ENCODE measurements at places on chromosomes 4 and X. TPM values are rescaled to one million over a fixed set of nuclear protein-coding genes. Genes with fewer than 3 reads are reported as not detected.
A peak's percentile ranks its signal among the peaks of the same experiment; 100 is the strongest.

GRCh38 chrX:132592880-132593279 lies 104.0 kb upstream of the MBNL3 start:
- no peaks in the 10 kb centered on the region for H3K4me1 ChIP-seq
- peak; percentile 15 for DNase-seq
- no peaks in the 10 kb centered on the region for H3K36me3 ChIP-seq

NWD2 gene
- total RNA-seq, result not detected

- H3K27ac ChIP-seq, result no peak overlapping the region
- H3K36me3 ChIP-seq, result no peaks in the 10 kb centered on the region
- H3K4me3 ChIP-seq, result no peak overlapping the region
- peak; percentile 15 for DNase-seq
- H3K27me3 ChIP-seq, result no peaks in the 10 kb centered on the region
These were observed 200.2 kb upstream of the FAM47A start for GRCh38 chrX:34332334-34332733.

DNA sequence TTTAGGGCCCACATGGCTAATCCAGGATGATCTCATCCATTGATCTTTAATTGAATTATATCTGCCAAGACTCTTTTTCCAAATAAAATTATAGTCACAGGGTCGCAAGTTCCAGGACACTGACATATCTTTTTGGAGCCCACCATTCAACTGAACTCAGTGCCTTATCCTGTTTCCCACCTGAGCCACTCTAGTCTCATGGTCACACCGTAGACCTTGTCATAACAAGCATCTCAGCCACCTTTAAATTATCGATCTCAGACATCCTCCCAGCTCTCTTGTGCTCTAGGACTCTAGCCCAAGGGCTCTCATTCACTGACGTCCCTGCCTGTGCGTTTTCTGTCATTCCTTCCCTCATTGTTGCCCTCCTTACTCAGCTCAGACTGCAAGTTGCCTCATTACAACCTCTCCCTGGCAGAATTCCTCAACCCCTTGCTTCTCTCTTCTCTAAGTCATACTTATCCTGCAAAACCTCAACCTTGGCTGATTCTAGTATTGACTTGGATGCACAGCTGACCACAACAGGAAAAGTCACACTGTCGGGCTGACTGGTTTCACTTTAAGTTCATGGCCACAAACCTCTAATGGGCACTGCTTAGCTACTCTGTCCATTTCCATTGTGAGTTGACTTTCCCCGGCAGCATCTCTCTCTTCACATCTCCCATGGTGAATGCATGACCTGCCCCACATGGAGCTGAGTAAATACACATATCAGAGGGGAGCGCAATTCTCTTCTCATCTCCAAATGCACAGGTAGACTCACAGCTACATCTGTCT lies 91.0 kb upstream of the TRIM2 start:
- H3K36me3 ChIP-seq, result no peaks in the 10 kb centered on the region
- peaks cover 6% of the 10 kb centered on the region for H3K4me1 ChIP-seq
- H3K27ac ChIP-seq, result no peak overlapping the region
- DNase-seq, result peak; percentile 58

CSAG1 gene
- not detected for total RNA-seq

GRCh38 chr4:93080316-93080715 lies 748.2 kb upstream of the ATOH1 start:
- H3K4me3 ChIP-seq, result no peak overlapping the region
- H3K4me1 ChIP-seq, result no peaks in the 10 kb centered on the region
- no peak for DNase-seq
- no peaks in the 10 kb centered on the region for H3K36me3 ChIP-seq
- no peaks in the 10 kb centered on the region for H3K27me3 ChIP-seq

DNA sequence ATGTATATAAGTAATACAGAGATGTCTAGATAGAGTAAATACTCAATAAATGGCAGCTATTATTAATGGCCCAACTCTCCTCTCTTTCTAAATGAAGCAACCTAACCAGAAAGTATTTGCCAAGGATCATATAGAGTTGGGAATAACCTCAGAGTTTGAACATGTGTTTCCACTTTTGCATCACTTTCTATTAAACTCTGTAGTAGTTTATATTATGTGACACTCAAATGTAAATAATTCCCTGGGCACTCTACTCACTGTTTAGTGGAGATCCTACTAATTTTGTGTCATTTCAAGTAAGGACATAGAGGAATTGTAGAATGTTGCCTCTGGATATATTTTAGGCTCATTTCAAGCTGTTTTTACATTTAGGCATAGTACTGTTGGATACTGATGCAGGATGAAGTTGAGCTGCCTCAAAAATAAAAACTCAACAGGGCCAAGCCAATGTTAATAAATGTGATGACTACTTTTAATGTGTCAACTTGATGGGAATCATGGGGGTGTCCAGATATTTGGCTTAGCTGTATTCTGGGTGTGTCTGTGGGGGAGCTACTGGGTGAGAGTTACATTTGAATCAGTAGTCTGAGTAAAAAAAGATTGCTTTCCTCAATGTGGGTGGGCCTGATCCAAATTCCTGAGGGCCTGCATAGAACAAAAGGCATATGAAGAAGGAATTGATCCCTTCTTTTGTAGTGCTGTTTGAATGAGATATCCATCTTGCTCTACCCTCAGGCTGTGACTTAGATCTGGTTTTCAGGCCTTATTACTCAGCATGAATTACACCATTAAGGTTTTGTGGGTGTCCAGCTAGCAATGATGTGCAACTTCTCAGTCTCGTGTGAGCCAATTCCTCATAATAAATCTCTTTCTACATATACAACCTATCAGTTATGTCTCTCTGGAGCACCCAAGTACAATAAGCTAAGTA lies 1368.2 kb downstream of the STIM2 start:
- peaks cover 7% of the 10 kb centered on the region for H3K4me1 ChIP-seq
- H3K27me3 ChIP-seq, result no peaks in the 10 kb centered on the region
- no peak overlapping the region for H3K4me3 ChIP-seq
- no peaks in the 10 kb centered on the region for H3K36me3 ChIP-seq

PRAF2 gene
- total RNA-seq, result 22.9 TPM

PALLD gene
- 131 TPM for total RNA-seq

DNA sequence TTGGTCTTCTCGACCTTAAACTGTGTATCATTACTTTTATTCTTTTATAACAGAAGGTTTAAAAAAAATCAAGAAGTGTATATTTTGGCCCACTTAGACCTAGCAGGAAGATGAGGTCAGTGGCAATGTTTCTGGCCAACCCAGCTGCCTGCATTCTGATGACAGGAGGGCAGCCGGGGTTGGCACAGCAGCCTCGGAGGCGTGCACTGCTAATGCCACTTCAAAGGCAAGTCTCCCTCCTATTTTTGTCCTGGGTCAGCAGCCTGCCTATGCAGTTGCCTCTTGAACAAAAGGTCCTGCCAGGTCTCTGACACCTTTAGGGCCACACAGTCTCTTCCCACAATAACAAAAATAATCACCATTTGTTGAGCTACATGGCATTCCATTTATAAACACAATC lies 89.4 kb upstream of the MYOZ2 start:
- no peaks in the 10 kb centered on the region for H3K27me3 ChIP-seq
- H3K4me3 ChIP-seq, result no peak overlapping the region
- peaks cover 6% of the 10 kb centered on the region for H3K4me1 ChIP-seq
- H3K36me3 ChIP-seq, result no peaks in the 10 kb centered on the region
- peak; percentile 23 for DNase-seq

DNA sequence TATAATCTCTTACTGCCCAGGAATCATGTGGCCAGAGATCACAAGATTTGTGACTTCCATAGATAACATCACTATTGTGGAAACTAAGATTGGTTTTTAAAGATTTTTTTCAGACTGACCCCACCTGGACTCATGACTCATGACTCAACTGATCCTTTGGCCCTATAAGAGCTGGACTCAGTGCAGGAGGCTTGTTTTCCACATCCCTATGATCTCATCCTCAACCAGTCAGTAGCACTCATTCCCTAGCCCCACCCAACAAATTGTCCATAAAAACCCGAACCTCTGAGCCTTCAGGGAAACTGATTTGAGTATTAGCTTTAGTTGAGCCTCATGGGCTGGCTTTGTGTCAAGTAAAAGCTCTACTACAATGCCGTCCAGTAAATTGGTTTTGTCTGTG lies 7.9 kb upstream of the NOCT start:
- H3K36me3 ChIP-seq, result no peaks in the 10 kb centered on the region
- DNase-seq, result no peak
- H3K27ac ChIP-seq, result no peak overlapping the region

GYPB gene
- total RNA-seq, result not detected

- no peak overlapping the region for H3K4me3 ChIP-seq
- no peak for DNase-seq
- no peaks in the 10 kb centered on the region for H3K4me1 ChIP-seq
- H3K36me3 ChIP-seq, result no peaks in the 10 kb centered on the region
- H3K27ac ChIP-seq, result no peak overlapping the region
These were observed 228.0 kb upstream of the LDB2 start for GRCh38 chr4:17126321-17126966.

- H3K27ac ChIP-seq, result no peak overlapping the region
- no peaks in the 10 kb centered on the region for H3K4me1 ChIP-seq
- no peaks in the 10 kb centered on the region for H3K36me3 ChIP-seq
- peak overlapping the region; percentile 39 for H3K4me3 ChIP-seq
- H3K27me3 ChIP-seq, result peaks cover 20% of the 10 kb centered on the region
These were observed 15.8 kb upstream of the SLC25A4 start for GRCh38 chr4:185127021-185127925.

DNA sequence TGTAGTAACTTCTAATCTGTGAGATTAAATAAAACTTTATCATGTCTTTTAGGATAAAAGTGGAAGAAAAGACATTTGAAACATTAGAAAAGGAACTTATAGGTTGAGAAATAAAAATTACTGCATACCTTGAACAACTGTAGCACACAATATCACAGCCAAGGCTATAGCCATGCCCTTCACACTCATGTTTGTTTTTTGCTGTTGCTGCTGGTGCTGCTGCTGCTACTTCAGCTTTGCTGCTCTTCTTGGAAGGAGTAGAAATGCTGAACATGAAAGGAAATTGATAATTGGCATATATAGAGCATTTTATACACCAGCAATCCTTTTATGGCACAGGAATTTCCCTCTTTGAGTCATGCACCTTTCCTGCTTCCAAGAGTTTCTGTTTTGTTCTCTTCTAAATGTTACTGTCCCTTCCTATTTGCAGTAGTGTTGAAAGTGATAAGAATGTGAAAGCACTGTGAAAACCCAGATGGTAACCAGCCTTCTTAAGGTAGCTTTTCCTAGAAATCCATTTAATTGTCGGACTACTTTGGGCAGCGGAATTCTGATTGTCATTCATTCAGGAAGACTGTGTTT lies at the start of gene CXCL11:
Gene CXCL11, minus strand, starts transcription at position 272 of the 582 bp plus-strand sequence. Its CDS starts 83 bp downstream, at position 189.
- H3K4me3 ChIP-seq, result no peak within 1 kb of the TSS
- no peaks in the 10 kb centered on the region for H3K4me1 ChIP-seq
- no peaks in the 10 kb centered on the region for H3K27me3 ChIP-seq
- H3K27ac ChIP-seq, result no peak within 1 kb of the TSS

RBMXL3 gene
- not detected for total RNA-seq

- H3K27ac ChIP-seq, result no peak overlapping the region
- no peaks in the 10 kb centered on the region for H3K27me3 ChIP-seq
- H3K4me3 ChIP-seq, result no peak overlapping the region
- DNase-seq, result peak; percentile 37
These were observed 750.5 kb upstream of the HTR2C start for GRCh38 chrX:113833096-113834055.

SPIN2A gene
- total RNA-seq, result 0.51 TPM

ALAS2 gene
- total RNA-seq, result 4.3 TPM

DNA sequence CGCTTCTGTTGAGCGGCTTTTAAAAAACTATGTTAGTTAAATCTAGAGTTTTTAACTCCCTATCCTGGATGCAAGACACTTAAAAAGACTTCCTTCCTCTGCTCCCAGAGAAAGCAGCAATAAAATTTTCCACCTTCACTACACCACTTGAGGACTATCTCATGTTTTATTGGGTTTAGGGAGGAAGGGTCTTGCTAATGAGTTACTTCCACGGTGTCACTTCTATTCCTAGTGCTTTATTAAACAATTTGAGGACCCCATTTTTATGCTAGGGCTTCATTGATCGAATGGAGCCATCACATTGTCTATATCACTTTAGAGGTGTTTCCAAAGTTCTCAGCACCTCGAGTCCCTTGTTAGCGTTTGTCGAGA lies 3.7 kb upstream of the STIM2 start:
- DNase-seq, result no peak
- peak overlapping the region; percentile 51 for H3K27ac ChIP-seq
- H3K4me3 ChIP-seq, result peak overlapping the region; percentile 78
- no peaks in the 10 kb centered on the region for H3K27me3 ChIP-seq

All from cardiac muscle cell (in vitro differentiated cells and primary cell).